ENCODE measurements at places on chromosomes 3 and 15.

- DNase-seq: no peak
These were observed 35.1 kb downstream of the FBXL2 start for GRCh38 chr3:33312361-33312760.

- DNase-seq: no peak
These were observed 27.0 kb downstream of the PEAK1 start for GRCh38 chr15:77392762-77393470.

DNA sequence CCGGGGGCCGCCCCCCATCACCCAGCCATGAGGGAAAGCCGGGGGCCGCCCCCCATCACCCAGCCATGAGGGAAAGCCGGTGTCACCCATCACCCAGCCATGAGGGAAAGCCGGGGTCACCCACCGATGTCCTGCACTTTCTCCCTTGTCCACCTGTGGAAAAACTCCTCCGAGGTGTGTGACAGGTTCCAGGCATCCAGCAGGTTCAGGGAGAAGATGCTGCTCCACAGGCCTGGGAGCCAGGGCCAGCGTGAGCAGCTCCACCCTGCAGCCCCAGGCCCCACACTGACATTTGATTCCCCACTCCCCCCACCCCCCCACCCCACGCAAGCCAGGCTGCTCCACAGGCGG is 15.5 kb upstream of the EHD4 start:
- no peak for DNase-seq

- no peak for DNase-seq
These were observed 1.9 kb upstream of the SPPL2A start for GRCh38 chr15:50767332-50767861.

GRCh38 chr3:71444028-71444860 is 139.3 kb downstream of the FOXP1 start:
- DNase-seq: peak; percentile 84

DNA sequence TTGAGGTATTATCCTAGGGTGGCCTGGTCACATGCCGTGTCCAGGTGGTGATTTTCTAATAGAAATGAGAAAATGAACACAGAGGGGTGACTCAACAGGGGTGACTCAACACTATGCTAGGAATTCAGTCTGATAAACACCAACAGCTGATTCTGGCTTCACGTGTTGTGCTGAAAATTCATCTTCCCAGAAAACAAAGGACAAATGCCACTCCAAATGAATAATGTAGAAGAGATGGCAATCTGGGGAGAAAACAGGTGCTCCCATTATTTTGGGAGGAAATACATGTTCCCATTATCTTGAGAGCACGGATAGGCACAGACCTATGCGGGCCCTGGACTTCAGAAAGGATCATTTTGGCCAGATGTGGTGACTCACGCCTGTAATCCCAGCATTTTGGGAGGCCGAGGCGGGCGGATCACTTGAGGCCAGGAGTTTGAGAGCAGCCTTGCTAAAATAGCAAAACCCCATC is 101.2 kb upstream of the MEX3B start:
- peak; percentile 93 for DNase-seq

GRCh38 chr15:23561914-23562313 is 3.6 kb upstream of the MKRN3 start:
- no peak for DNase-seq

GRCh38 chr3:63442918-63443317 is 164.8 kb downstream of the SYNPR start:
- no peak for DNase-seq

- DNase-seq: no peak
These were observed 75.7 kb upstream of the FBN1 start for GRCh38 chr15:48721061-48721810.

- no peak for DNase-seq
These were observed 454.9 kb downstream of the IL5RA start for GRCh38 chr3:2655229-2655701.
